Daoy (cell line): ENCODE measurements at places on chromosomes 6 and 20. TPM values are rescaled to one million over a fixed set of nuclear protein-coding genes. Genes with fewer than 3 reads are reported as not detected.

DNA sequence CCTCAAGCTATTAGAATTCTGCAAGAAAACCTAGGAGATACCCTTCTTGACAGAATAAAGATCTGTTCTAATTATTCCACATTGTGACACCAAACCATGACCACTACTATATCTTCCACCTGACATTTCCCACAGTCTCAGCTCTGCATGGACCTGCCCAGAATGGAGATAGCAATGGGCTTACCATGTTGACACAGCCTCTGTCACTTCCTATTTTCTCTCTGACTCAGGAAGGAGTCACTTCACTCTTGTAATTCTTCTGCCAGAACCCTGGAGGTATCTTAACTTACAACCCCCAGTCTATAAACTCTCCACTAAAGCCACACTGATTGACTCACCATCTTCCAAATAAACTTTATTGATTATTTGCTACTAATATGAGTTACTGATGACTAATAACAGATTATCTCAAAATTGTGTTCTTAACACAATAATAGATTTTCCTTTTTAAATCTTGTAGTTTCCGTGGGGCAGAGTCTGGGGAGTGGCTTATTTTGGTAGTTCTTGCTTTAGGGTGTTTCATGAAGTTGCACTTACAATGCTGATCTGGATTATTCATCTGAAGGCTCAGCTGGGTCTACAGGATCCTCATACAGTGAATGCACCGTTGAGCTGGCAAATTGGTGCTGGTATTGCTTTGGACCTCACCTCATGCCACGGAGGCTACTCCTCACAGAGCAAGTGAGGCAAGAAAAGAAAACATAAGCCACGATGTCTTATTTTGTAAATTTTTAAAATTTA is 869.9 kb downstream of the KIF16B start:
- DNase-seq = peak; percentile 3

DNA sequence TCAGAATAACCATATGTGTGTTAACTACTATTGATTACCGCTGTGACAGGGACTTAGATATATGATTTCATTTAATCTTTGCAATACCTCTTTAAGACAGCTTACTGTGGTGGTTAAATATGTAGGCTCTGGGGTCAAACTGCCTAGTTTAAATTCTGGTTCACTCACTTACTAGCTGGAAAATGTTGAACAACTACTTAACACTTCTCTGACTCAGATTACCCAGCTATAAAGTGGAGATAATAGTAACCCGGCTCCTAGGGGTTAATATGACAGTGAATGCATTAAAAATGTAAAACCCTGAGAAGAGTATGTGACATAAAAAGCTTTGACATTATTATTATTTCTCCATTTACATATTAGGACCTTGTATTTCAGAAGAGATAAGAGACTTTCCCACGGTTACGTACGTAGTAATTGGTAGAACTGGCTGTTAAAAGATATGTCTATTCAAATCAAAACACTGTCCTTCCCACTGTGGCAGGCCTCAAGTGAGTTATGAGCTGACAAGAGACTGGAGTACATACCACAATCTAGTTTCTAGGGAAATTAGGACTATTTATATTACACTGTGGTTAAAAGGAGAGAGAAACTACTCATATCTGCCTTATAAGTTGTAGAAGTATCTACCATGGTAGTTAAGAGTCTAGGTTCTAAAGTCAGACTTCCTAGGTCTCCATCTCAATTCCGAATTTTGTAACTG is 4.4 kb upstream of the PLCB1 start:
- DNase-seq = no peak

DNA sequence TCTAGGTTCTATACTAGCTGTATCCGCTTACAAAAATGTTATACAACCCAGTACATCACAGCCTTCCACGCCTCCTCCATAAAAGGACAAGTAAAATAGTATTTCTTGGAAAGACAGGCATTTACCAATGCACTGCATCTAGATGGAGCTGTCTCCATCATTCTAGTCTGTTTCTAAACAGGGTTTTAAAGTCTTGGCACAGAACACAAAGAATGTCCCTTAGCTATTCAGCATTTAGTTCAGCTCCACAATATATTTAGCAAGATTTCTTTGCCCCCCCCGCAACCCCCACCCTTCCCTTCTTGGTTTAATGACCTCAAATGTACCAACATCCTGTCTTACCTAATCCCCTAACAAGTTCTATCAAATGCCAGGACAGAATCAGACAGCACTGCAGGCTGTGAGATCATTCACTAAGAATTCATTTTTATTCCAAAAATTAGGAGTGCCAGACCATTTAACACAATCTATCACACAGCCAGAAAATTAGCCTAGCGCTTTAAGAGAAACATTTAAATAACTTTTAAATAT is 198.6 kb downstream of the BACH2 start:
- DNase-seq = peak; percentile 64

DNA sequence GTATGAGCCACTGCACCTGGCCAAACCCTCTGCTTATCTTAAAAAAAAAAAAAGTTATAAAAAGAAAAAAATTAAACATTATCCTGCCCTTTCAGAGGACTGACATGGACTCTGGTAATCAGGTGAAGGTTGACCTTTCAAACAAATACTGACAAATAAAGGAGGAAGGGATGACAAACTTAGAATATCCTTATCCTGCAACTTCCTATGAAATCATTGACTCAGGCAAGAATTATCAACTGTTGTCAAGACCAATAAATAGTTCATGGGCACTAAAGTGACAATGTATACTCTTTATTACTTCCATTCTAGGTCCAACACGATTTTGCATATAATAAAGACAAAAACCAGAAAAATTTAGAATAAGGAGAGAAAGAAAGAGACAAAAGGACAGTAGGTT is 117.9 kb downstream of the KIF16B start:
- no peak for DNase-seq

- no peak for DNase-seq
These were observed 109.7 kb downstream of the CDK19 start for GRCh38 chr6:110705543-110705942.

DNA sequence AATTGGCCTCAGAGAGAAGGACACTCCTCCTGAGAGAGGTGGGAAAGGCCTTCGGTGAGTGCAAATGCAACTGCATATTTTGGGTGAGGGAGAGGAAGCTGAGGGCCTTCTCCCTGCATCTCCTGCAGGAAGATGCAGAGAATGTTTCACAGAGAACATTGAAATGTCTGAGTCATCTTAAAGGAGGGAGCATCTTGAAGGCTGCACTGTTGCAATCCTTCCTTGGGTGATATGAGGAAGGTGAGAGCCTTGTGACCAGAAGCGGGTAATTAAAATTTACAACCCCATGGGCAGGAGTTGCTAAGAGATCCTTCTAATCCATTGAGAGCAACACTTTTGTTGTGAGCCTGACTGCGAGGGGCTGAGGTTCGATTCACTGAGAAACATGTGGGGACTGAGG is 375.7 kb upstream of the MARCKS start:
- no peak for DNase-seq

- DNase-seq = no peak
These were observed 28.6 kb downstream of the SPATA2 start for GRCh38 chr20:49886571-49887213.

DNA sequence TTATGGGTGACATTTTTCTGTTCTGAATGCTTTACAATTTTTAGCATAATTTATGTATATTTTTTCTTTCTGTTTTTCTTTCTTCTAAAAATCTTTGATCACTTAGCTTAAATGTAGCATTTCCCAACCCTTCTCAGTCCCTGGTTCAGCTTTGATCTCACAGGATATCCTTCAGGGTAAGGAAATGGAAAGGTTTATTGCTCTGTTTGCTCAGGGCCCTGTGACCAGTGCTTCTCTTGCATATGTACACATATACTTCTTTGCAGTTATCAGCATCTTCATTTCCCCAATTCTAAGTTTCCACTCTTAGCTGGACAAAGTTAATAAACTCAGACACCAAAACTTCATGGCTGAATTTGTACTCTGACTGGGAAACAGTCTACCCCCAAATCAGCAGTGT is 30.6 kb downstream of the TMEM74B start:
- no peak for DNase-seq

DNA sequence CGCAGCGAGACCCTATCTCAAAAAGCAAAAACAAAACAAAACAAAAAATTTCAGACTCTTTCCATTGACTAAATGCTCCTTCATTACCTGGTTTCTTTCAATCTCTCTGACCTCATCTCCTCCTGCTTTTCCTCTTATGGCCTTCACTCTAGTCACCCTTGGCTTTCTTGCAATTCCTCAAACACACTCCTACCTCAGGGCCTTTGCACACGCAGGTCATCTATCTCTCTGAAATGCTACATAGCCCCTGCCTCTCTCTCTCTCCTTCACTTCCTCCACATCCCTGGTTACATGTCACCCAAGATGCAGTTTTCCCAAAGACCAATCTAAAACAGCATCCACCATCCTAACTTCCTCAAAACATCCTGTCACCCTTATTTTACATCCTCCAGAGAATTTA is 96.8 kb downstream of the PREX1 start:
- DNase-seq = no peak

GRCh38 chr6:156928972-156929371 is 151.8 kb downstream of the ARID1B start:
- no peak for DNase-seq

- peak; percentile 64 for DNase-seq
These were observed 846 bp downstream of the PDE10A start for GRCh38 chr6:165662041-165662748.

DNA sequence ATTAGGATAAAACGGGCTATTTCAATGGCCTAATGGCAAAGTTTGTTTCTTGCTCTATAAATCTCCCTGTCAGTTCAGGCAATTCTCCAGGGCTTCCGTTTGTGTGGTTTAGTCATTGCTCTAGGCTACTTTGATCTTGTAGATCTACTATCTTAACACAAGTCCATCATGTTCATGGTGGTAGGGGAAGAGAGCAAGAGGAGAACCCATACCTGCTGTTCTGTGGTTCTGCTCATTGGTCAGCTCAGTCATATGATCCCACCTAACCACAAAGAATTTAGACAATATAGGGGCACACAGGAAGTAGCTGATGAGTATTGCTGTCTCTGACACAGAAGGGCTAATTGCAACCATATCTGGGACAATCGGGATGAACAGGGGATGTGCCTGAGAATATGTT is 4.9 kb upstream of the DEK start:
- peak; percentile 58 for DNase-seq

DNA sequence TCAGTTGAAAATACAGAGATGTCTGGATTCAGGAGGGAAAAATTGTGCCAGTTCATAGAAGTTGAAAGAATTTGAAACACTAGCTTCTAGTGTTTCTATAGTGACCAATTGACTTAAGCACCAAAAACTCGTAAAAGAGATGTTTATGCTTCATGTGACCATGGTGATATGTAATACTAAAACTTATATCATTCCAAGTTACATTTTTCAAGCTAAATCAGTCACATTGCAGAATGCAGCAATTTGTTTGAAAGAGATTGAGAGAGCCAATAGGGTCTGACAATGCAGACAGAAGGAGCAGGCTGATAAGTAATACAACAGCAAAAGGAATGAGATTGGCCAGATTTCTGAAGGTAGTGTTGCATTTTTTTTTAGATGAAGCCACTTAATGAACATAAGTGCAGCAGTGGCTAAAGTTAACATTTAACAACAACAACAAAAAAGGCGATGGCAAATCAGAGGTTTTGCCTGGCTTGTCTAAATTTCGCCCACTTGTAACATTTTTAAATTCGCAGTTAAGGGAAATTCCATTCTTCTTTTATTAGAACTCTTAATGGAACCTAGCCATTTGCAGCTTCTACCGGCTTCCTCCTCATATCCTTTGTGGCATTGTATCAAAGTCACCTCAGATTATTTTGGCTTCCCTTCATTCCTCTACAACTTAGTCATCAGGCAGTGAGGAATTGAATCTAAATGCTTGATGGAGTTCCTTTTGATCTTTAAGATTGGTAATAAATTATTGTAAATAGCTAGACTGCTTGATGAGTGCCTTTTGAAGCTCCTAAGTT is 484.0 kb upstream of the SOX4 start:
- DNase-seq = peak; percentile 78

GRCh38 chr6:144710207-144710606 is 425.1 kb downstream of the UTRN start:
- DNase-seq = peak; percentile 82

DNA sequence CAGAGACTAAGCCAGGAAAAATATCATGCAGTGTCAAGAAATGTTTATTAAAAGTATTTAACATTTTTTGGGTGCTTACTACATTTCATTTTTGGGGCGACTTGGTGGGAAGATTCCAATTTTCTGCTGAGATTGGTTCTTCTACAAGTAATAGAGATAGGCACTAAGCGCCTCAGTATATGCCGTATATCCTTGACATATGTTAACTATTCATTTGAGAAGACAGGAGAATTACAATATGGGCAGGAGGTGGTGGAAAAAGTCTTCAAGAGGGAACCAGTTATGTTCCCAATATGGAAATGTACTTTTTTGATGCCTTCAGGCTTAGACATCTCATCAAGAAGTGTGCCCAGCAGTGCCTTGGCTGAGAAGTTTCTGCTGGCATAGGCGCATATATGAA is 6.5 kb downstream of the CTNNBL1 start:
- DNase-seq = no peak

DNA sequence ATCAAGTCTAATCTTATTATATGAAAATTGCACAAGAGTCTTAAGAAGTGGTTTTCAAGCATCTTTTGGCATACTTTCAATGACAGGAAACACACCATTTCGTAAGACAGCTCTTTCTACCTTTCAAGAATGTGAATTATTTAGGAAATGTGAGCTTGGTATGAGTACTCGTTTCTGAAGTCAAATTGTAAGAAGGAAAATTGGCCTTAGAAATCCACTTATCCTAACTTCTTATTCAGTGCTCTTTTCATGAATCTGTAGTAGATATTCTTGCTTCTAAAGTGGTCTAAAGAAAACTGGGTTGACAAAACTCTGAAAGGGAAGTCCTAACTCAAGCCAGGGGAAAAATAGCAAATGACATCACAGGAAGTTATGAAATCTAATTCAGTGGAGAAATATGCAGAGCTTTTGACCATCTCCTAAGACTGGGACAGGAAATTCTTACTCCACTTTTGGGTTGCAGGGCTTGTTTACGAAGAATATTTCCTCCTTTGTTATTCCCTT is 38.5 kb upstream of the OGFRL1 start:
- no peak for DNase-seq

DNA sequence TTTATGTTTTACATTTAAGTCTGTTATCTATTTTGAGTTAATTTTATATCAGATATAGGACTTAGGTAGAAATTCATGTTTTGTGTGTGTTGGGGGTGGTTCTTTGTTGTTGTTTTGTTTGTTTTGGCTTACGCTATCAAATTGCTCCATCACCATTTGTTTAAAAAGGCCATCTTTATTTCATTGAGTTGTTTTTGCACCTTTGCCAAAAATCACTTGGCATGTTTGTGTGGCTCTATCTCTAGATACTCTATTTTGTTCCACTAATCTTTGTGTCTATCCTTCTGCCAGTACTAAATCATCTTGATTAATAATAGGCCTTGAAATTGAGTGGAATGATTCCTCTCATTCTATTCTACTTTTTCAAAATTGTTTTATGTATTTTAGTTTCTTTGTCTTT is 7.4 kb downstream of the CYP39A1 start:
- DNase-seq = no peak

The GSTA1 gene
- not detected in 2 replicates for total RNA-seq

The MYB gene
- 2.7 and 3.3 TPM in 2 replicates for total RNA-seq

The METTL24 gene
- not detected in 2 replicates for total RNA-seq

The GATA5 gene
- not detected in 2 replicates for total RNA-seq

The RFX6 gene
- not detected in 2 replicates for total RNA-seq

The SDCBP2 gene
- total RNA-seq = 1.3 and 3.7 TPM in 2 replicates

The FAM209B gene
- total RNA-seq = not detected in 2 replicates

The RAD21L1 gene
- total RNA-seq = 0.63 and 0.86 TPM in 2 replicates

The POPDC3 gene
- total RNA-seq = 26.3 and 33.3 TPM in 2 replicates
